Pancreas (tissue), 10 donors: ENCODE measurements at places on chromosomes 7 and 10.

GRCh38 chr10:43899224-43899959, 250.7 kb upstream of the ZNF32 start:
- DNase-seq = no peak

- DNase-seq = no peak
Measured at GRCh38 chr7:12092499-12093130, 118.5 kb upstream of the TMEM106B start.

DNA sequence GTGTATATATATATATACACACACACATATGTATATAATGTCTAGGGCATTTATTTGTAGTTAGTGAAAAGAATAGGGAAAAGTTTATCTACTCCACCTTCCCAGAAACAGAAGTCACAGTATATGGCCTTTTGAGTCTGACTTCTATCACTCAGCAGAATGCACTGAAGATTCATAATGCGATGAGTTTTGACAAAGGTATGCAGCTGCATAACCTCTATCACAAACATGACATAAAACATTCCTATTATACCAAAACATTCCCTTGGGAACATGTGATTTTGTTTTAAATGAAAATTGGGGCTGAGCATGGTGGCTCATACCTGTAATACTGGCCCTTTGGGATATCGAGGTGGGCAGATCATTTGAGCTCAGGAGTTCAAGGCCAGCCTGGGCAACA, 137.3 kb upstream of the EEPD1 start:
- DNase-seq = no peak

DNA sequence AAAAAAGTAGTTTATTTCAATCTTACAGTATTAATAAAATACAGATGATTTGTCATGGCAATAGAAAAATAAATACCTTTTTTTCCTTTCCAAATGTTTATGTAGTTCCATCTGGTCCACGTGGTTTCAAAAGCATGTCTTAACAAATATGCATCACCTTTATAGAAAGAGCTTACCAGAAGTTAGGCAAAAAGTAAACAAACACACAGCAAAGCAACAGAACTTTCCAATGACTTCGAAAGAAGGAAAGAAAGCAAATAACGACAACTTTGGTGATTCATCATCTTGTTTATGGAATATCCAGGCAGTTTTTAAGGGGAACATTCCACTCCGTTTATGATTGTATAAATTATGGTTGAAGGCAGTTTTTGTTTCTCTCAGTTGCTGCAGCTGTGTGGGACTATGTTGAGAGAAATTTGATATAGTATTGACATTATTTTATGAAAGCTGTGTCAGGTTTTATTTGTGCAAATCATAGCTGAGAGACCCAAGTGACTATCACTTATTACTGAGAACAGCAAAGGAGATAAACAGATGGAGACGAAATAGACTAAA, 203.1 kb downstream of the CDC14C start:
- DNase-seq = no peak
